ENCODE measurements at places on chromosomes 2 and 18.

DNA sequence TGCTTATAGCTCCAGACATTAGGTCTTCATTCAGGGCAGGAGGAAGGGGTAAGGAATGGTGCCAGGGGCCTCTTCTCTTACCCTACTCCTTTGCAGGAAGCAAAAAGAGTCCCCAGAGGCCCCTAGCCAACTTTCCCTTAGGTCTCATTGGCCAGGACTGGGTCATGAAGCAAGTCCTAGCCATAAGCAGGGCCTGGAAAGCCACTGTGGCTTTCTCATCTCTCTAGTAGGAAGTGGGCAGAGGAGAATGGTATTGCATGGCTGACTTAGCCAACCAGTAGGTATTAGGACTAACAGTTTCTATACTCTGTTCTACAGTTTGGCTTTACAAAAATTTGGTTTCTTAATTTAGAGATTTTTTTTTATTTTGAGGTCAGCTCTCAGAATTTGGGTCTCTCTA lies 4.8 kb downstream of the FAM228A start:
- DNase-seq: no peak

- DNase-seq: no peak
Observed at GRCh38 chr18:58412844-58413666, 215.8 kb downstream of the ALPK2 start.

GRCh38 chr2:203751685-203752271 lies 45.3 kb downstream of the CD28 start:
- DNase-seq: peak; percentile 49

GRCh38 chr2:84251651-84252302 lies 207.3 kb downstream of the SUCLG1 start:
- DNase-seq: no peak

GRCh38 chr2:166651080-166651675 lies 157.1 kb upstream of the SCN7A start:
- DNase-seq: no peak
